ENCODE measurements at places on chromosomes 6 and 20.
A peak's percentile ranks its signal among the peaks of the same experiment; 100 is the strongest.

DNA sequence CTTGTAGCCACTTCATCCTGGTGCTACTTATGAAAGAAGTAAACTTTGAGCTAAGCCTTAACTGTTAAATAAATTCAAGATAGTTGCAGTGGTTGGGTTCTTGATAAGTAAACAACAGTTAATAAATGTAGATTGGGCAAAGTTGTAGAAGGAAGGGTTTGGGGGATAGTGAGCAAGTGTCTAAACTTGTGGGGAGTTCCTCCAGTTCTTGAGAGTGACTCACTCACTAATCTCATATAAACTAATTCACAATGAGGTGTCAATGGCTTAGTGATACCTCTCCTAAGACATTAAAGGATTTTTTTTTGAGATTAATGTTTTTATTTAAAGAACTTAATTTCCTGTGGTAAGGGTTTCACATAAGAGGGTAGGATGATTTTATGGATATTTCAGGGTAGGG is 507.4 kb downstream of the BMP2 start:
- DNase-seq: no peak

GRCh38 chr6:52152711-52153160 is 33.4 kb upstream of the IL17A start:
- DNase-seq: no peak

GRCh38 chr6:158010591-158011477 is 29.2 kb downstream of the SYNJ2 start:
- no peak for DNase-seq

DNA sequence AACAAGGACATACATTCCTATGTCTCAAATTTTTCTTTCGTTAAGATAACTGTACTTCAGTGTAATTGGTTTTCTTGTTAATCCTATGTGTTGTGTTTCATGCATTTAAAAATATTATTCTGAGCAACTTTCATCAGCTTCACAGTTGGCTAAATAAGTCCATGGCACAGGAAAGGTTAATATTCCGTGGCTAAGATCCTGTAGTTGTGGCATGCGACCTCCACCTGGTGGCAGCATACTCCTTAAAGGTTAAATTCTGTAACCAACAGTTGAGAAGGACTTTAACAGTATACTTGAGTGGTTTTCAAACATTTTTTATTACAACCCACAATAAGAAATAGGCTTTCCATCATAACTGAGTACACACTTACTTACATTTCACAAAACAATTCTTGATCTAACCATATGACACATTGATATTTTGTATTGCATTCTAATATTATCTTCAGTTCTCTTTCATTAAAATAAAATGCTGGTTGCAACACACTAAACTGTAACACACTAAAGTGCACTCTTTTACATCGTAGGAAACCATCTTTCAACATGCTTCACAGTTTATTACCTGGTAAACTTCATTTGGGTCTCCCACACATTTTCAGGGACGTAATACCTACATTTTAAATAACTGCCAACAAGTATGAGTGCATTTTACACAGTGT is 118.3 kb downstream of the SLX4IP start:
- peak; percentile 28 for DNase-seq

- DNase-seq: peak; percentile 30
Measured at GRCh38 chr6:44667668-44668390, 280.3 kb downstream of the CDC5L start.

GRCh38 chr6:131096786-131097185 is 33.7 kb upstream of the EPB41L2 start:
- no peak for DNase-seq

DNA sequence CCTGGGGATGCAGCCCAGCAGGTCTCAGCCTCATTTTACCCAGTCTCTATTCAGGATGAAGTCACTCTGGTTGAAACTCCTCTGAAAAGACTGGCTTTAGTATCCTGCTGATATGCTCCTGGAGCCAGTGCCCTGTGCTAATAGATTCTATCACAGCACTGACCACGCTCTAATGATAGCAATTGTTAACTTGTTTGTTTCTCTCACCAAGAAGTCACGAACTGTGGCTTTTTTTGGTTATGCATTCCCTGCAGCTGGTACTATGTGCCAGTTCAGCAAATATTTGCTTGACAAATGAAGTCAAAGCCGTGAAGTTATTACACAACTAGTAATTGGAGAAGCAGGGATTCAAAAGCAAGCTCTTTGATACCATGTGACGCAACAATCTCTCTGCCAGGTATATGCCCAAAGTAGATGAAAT is 754.6 kb downstream of the KIF16B start:
- DNase-seq: no peak

GRCh38 chr6:17466707-17467106 is 73.3 kb downstream of the CAP2 start:
- no peak for DNase-seq

DNA sequence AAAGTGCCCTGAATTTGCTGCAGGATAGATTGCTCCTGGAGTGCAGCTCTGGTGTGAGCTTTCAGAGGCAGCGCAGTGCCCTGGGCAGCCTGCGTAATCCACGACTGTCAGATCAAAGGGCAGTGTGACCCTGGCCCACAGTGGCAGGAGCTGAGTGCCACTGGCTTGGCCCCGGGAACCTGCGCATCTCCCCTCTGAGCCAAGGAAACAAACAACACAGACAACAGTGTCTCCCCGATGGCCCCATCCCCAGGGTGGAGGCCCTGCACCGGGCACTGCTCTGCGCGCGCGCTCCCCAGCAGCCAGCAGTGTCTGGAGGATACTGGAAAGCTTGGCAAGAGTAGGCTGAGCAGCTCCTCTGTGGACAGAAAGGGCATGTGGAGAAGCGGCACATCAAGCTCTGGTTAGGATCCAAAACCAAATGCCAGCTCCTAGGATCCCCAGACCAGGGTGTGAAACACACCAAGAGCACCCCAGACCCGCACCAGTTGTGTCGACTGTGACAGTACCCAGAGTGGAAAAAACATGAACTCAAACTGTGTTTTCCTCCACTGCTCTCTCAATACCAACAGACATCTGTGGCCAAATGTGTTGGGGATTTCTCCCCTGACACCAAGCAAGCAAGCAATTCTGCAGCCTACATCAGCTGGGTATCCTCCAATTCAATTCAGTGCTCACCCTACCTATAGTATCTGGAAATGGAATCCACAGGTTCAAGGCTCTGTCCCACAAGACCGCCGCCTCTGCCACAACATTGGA is 26.7 kb downstream of the RBCK1 start:
- DNase-seq: no peak

Data from CD4-positive, alpha-beta T cell treated with Interleukin-2 at 100 ng/mL for 4 hours (primary cell).